ENCODE measurements at places on chromosomes 16 and 17.

DNA sequence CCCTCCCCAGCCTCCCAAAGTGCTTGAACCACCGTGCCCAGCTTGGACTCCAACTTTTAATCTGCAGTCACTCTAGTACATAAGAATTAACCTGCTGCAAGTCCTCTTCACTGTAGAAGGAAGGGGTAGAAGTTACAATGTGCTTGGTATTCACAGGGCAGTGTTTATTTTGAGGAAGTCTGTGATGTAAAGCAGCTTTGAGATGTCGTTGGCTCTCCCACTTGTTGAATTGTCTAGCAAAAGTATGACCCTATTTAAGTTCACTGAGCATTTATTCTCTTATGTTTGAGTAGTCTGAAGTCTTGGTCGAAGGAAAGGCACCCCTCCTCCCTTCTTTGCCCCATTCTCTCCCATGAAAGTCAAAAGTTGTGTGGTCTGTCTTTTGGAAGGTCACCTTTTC is 28.2 kb downstream of the SF3B3 start:
- DNase-seq, result no peak

- no peak for DNase-seq
These were observed 227.4 kb downstream of the C16orf78 start for GRCh38 chr16:49600976-49601375.

GRCh38 chr17:58224315-58224714 is 5.3 kb upstream of the MKS1 start:
- DNase-seq, result no peak

GRCh38 chr16:49491106-49491670 is 117.6 kb downstream of the C16orf78 start:
- peak; percentile 15 for DNase-seq

DNA sequence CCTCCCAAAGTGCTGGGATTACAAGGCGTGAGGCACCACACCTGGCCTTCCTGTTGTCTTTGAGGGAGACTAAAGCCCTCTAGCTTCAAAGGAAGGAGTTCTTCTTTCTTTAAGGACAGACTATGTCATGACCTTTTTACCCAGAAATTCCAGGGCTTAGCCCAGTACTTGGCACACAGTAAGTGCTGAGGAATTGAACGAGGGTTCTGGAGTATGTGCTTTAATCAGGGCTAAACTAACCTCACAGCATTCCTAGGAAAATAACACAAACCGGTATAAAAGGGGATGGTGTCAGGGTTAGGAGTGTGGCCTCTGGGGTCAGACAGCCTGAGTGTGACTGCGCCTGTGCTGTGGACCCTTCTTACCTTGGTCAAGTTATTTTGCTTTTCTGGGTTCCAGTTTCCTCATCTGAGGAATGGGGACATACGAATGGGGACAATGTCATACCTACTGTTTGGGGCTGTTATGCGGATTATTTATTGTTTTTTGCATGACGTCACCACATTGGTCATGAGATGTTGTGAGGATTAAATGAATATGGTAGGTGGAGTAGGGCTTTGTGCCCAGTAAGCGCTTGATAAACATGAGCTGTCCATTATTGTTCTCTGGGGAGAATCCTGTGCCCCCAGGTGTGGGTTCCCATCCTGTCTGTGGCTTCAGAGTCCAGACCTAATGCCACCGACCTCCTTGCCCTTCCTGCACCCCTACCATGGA is 21.9 kb downstream of the KSR1 start:
- no peak for DNase-seq

DNA sequence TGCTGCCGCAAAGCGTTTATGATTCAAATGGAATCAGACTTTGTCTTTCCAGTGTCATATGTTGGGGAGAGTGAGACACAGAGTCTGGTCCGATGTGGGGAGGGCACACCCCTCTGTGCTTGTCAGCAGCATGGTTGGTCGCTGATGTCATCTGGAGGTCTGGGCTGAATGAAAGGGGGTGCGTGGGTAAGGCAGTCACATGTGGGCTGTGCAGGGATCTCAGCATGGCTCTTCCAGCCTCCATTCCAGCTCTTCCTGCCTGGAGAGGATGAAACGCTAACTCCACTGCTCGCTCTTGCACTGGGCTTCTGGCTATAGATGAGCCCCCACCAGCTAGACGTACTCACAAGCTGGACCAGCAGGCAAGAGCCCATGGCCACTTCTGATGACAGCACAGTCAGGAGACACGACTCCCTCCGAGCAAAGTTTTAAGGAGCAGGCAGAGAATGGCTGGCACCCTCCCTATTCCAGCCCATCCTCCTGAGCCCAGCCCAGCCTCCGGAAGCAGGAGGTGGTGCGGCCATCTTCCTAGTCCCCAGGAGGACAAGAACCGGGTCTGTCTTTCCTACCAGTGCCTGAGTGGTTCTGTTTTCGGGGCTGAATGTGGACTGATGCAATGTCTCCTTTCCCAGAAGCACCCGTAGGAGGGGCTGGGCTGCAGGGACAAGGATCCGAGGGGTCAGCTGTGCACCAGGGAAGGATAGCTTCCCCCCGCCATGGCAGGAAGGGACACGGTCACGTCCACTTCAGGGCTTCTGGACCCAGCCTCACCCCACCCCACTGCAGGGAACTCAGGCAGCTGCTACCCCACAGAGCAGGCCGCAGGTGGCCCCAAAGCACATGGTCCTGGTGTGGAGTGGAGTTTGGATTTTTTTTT is 41.5 kb upstream of the CBFA2T3 start:
- no peak for DNase-seq

GRCh38 chr16:86337138-86337537 is 173.2 kb upstream of the FOXF1 start:
- no peak for DNase-seq

DNA sequence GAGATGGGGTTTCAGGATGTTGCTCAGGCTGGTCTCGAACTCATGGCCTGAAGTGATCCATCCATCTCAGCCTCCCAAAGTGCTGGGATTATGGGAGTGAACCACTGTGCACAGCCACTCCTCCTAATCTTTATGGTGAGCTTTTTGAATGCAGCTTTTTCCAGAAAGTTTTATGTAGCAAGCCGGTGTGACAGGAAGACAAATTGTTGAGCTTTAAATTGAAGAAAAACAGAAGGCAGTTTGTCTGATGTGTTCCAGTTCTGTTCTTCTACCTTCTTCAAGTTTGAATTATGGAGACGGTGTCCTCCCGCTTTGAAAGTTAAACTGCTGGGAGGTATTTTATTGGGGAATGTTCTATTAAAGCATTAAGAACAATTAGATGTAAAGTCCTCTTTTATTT is 177.1 kb downstream of the SNX29 start:
- DNase-seq, result no peak

GRCh38 chr17:32159586-32160438 is 17.5 kb downstream of the RHOT1 start:
- DNase-seq, result no peak

DNA sequence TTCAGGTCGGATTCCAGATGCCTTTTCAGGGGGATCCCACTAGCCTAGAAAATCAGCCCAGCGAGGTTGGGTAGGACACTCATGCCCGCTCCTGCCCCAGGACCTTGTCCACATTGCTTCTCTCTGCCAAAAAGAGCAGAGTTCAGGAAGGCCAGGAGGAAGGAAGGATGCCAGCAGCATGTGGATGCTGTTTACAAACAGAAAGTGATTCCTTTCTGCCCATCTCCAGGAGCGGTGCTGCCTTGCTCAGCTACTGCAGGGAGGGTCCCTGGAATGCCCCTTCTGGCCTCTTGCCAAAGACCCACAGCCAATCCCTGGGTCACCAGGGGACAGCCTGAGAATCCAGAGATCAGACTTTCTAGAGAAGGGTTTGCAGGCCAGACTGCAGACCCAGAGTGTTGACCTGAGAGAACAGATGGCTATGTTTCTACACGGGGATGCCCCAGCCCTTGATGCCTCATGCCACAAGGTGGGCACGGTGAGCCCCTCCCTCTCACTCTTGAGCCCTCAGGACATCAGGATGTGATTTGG is 32.3 kb upstream of the EMP2 start:
- DNase-seq, result no peak

DNA sequence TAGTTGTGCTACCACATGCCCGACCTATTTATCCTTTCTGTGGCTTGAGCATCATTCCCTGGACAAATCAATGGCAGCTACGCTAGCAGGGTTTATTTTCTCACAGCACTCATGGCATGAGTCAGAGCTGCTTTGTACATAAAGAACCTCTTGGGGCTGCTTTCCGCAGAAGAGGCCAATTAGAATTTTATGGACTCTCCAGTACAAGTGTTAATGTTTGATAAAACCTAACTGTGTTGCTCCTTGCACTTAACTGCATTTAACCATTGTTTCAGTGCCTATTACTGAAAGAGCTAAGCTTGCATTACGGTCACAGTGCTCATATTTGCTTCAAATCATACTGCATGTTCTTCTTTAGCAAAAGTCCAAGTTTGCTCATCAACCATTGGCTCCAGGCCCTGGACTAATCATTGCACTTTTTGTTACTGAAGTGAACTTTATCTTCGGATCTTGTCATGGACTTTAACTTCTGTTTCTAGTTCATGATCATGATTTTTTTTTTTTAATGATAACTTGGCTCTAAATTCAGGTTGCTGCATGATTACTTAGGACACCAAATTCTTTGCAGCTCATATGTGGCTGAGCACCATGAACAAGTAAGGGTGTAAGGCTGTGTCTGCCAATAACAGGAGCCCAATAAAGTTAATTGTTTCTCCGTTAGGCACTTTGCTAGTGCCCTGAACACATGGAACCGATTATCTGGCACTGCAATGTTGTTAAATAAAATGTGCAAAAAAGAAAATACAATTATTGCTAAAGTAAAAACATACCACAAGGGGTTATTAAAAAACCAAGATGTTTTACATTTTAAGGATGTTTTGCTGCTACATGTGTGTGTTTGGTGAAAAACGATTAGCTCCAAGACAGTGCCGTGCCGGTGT is 492.2 kb downstream of the KCNJ2 start:
- no peak for DNase-seq

Data from neuronal stem cell (in vitro differentiated cells).